ENCODE measurements at places on chromosomes 6 and 20. TPM values are rescaled to one million over a fixed set of nuclear protein-coding genes. Genes with fewer than 3 reads are reported as not detected.
A peak's percentile ranks its signal among the peaks of the same experiment; 100 is the strongest.

The CDH22 gene
- total RNA-seq, result not detected

The EDN3 gene
- total RNA-seq, result not detected

The CDC40 gene
- 27.5 TPM for total RNA-seq

The SLC17A2 gene
- total RNA-seq, result not detected

GRCh38 chr20:38278131-38278530, 17.6 kb upstream of the KIAA1755 start:
- no peak for DNase-seq

DNA sequence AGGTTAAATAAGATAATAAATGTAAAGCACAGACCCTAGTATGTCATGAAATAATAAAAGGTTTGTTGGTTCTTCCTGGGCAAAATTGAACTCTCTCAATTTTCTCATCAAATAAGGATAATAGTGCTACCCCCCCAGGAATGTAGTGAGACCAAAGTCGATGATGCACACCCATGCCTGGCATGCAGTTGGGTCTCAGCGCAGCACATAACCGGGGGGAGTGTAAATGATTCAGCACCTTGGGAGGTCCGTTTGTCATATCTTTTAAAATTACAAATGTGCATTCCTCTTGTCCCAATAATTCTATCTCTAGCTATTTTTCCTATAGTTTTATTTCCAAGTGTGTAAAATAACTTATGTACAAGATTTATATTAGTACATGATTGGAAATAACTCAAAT, 31.3 kb upstream of the CCDC167 start:
- peak; percentile 91 for DNase-seq

DNA sequence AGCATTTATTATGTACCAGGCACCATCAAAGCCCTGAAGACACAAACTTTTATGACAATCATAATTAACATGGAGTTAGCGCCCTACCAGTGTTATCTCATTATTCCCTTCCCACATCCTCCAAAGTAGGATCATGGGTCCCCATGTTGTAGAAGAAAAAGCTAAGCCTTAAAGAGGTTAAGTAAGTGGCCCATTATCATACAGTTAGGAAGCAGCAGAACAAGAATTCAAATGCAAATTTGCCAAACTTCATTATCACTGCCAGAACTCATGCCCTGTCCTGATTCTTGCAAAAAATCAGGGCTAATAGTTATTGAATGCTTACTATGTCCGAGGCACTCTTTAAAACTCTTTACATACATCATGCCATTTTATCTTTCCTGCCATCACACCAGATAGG, 310.6 kb downstream of the ZNF217 start:
- no peak for DNase-seq

All from Daoy (cell line).